ENCODE measurements at places on chromosomes 1 and 21.
A peak's percentile ranks its signal among the peaks of the same experiment; 100 is the strongest.

GRCh38 chr1:59354709-59355337 lies 57.9 kb downstream of the FGGY start:
- DNase-seq: no peak

- DNase-seq: peak; percentile 57
These were observed 257.3 kb downstream of the CAMTA1 start for GRCh38 chr1:7042322-7043190.

GRCh38 chr1:112388436-112388835 lies 7.6 kb upstream of the CTTNBP2NL start:
- DNase-seq: peak; percentile 63

DNA sequence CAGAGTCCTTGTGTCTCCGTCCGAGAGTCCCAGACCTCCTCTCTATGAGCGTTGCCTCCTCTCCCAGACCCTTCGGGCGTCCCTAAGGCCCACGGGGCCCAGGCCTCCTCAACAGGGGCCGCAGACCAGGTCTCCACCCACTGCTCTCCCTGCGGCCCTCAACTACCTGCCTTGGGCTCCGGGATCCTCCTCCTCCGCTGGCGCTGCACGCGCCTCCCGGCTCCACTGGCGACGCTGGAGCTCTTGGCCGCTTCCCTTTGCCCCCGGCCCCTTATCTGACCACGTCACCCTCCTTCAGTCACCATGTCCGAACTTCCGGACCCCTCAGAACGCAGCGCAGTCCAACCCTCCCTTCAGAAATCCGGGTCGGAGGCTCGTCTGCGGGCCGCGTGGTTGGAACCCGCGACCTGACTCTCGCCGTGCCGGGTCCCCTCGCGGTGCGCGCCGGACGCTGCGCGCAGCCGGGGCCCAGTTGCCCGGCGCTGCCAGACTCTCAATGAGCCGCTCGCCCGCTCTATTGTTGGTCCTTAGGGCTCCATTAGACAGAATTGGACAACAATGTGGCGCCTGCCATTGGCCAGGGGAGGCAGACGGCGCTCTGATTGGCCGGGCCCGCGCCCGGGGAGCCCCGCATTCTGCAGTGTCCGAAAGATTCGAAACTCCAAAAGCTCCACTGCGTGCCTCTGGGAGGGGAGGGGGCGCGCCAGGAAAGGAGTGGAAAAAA lies at the start of gene DMRTA2:
Gene DMRTA2, minus strand, starts transcription at position 498 of the 724 bp plus-strand sequence. CDS start 1,907 bp downstream, outside the sequence.
- no peak for DNase-seq

DNA sequence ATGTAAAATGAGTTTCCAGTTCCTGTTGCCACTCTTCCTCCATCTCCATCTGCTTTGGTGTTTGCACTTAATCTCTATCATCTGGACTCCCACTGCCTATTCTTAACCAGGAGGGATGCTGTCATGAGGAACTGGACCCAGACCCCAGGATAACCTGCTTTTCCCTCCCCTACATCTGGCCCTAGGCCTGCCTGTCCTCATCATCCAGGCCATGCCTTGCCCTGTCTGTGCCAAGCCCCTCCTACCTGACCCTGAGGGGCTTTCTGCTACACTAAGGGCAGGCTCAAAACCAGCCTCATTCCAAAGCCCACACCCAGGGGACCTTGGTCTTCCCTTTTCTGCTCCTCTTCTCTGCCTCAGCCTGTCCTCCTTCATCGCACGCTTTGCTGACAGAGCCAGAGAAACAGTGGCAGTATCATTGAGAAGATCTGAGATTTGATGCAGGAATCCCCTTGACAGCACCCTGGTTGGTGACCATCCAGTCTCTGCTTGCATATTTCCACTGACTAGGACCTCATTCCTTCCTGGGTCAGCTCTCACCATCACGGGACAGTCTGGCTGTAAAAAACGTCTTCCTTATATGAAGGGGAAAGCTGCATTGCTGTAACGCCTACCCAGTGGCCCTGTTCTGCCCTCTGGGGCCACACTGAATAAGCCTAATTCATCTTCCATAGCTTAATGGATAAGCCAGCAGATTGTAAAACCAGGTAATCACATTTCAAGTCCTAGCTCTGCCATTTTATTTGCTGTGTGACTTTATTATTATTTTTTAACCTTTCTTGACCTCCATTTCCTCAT lies 38.8 kb downstream of the PLXNA2 start:
- DNase-seq: no peak

DNA sequence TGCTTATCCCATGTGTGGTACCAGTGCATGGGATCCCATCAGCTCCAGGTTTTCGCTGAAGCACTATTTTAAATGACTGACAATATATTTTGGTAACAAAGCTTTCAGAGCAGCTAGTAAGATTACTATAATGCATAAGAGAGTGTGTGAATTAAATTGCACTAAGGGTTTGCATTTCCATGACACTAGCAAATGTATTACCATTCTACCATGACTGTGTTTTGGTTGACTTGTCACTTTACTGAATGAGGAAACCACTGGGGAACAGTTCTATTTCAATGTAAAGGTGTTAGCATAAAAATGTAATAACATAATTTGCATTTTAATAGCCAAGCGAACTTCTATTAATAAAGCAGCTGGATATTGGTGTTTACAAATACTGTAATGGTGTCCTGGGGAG lies 31.7 kb upstream of the ERO1B start:
- no peak for DNase-seq

DNA sequence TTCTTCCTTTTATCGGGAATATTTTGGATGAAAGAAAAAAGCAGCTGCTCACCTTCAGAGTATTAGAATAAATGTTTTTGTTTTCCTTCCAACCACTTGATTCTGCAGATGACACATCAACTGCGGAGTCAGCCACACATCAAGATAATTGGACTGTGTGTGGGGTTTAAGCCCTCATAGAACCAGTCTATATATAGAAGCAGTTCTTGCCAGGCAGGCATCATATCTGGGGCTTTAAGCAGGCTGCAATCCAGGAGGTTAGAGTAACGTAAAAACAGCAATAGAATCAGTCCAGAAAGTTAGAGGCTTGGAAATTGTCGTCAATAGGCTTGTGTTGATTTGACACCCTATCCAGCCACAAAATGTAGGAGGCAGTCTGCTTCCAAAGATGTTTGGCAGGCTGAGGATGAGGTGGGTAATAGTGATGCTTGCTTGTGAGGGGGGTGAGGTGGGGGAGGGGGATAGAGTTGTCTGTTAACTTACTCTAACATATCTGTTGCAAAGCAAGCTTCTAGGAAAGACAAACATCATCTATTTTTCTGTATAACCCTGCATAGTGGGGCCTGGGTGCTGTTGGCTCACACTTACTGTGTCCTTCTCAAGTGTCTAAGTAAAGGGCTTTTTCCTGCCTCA lies 64.8 kb downstream of the PEX14 start:
- peak; percentile 38 for DNase-seq

DNA sequence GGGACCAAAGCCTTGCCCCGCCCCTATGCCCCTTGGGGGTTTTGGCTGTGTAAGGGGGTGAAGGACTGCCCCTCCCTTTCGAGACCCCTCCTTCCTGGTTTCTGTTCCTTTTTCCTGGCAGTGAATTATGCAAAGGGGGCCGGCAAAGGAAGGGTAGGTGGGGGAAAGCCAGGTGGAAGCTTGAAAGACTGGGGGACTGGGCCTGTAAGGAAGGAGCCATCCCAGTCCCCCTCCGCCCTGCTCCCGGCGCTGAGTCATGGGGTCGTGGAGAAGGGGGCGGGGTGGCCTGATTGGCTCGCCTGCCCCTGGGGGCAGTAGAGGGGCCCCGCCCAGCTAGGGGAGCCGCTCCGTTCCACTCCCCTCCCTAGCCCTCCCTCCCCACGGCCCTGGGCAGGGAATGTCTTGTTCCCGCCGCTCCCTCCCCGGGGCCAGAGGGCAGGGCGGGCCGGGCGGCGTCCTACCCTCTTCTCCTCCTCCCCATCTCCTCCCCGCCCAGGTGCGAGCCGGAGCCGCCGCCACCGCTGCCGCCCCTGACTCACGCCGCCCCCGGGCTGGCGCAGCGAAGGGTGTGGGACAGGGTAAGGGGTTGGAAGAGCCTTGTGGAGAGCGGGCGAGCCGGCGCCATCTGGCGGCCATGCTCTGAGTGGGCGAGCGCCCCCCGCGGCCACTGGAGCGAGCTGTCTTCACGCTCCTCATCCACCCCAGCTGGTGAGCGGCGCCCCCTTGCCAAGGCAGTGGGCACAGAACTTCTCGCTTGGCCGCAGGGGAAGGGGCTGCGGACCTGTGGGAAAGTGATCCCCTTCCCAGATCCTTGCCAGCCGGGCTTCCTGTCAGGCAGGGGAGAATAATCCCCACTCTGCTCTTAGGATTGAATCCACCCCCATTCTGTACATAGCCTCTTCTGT lies 14.7 kb downstream of the ZBTB7B start:
- peak; percentile 83 for DNase-seq

DNA sequence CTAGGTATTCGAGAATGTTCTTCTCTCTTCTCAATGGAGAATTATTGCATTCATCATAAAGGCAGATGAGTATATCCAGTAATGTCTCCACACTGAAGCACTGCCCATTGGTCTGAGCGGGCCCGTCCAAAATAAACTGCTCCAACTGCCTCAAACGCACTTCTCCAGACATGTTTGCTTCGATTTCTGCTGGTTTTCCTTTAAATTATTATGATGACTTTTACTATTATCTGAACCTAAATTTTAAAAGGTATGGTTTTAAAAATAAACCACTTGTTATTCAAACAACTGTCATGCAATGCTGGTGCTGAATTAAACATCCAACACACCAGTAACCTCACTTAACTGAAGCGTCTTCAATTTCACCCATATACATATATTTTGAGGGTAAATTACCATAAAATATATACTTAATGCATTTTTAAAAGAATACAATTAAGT lies 1.3 kb downstream of the CDC42BPA start:
- peak; percentile 31 for DNase-seq

DNA sequence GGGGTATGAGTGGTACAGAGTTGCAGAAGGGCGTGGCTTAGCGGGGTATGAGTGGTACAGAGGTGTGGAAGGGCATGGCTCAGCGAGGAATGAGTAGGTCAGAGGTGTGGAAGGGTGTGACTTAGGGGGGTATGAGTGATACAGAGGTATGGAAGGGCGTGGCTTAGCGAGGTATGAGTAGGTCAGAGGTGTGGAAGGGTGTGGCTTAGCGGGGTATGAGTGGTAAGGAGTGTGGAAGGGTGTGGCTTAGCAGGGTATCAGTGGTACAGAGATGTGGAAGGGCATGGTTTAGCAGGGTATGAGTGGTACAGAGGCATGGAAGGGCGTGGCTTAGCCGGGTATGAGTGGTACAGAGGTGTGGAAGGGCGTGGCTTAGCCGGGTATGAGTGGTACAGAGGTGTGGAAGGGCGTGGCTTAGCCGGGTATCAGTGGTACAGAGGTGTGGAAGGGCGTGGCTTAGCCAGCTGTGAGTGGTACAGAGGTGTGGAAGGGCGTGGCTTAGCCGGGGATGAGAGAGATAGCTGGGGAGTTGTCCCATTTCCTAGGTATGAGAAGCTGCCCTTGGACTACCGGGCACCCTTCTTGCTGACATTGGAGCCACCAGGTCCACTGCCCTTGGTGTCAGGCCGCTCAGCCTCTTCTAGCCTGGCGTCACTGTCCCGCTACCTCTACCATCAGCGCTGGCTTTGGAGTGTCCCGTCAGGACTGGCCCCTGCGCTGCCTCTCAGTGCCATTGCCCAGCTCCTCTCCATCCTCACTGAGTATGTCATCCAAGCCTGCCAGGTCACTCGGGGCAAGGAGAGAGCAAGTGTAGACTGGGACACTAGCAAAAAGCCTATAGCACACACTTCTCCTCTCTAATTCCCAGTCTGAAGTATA lies 29.8 kb downstream of the HYI start:
- no peak for DNase-seq

- DNase-seq: no peak
These were observed 293.1 kb downstream of the USP25 start for GRCh38 chr21:16022921-16023320.

Measured in IMR-90 (cell line).